GOT3 (cell line): ENCODE measurements at places on chromosomes 1 and 21.

DNA sequence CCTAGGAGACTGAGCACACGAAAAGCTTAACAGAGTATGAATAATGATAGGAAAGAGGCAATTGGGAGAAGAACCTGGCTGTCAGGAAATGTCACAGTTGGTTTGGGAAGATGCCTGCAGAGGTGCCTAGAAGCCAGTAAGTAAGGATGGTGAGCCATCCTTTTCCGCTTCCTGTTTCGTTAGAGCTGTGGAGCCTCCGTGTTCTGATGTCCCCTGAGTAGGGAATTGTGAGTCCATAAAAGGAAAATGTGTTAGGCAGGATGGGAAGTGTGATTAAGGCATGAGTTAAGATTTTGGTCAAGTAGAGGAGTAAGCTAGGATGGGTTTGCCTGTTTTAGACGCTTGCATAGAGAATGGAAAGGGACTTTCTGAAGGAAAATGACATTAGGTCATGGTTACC is 9.0 kb downstream of the CLIC4 start:
- DNase-seq, result no peak

DNA sequence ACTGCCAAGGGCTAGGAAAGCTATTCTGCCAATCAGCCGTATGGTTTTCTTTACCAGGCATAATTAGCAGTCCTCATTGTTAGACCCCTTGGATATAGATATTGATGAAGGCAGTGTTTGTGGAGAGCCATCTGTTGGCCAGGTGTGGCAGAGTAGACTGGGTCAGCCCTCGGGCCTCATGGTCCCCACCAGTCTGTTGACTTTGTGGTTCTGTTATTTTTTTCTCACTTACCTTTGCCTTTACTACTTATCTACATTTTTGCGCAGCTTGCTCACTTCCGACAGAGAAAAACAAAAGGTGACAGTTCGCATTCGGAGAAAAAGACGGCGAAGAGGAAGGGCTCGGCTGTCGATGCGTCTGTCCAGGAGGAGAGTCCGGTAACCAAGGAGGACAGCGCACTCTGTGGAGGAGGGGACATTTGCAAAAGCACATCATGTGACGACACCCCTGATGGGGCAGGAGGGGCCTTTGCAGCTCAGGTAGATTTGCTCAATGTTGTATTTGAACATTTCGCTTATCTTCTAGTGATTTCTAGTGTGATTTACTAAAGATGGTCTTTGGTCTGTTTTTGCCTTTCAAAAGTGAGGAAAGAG is 2.3 kb downstream of the PCNT start:
- no peak for DNase-seq

DNA sequence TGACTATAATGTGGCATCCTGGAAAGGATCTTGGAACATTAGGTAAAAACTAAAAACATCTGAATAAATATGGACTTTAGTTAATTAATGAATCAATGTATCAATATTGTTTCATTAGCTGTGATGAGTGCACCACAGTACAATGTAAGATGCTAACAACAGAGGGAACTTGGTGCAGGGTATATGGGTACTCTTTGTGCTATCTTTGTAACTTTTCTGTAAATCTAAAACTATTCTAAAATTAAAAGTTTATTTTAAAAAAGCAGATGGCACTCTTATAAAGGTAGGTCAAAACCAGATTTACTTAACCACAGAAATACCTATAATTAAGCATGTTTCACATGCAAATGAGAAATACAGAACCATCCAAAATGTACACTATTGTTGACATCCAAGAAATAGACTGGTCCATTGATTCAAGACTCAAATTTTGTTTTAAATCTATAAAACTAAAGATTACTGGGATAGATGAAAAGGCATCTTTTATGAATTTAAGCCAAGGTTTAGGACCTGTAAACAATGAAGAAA is 38.4 kb downstream of the ACBD3 start:
- no peak for DNase-seq

DNA sequence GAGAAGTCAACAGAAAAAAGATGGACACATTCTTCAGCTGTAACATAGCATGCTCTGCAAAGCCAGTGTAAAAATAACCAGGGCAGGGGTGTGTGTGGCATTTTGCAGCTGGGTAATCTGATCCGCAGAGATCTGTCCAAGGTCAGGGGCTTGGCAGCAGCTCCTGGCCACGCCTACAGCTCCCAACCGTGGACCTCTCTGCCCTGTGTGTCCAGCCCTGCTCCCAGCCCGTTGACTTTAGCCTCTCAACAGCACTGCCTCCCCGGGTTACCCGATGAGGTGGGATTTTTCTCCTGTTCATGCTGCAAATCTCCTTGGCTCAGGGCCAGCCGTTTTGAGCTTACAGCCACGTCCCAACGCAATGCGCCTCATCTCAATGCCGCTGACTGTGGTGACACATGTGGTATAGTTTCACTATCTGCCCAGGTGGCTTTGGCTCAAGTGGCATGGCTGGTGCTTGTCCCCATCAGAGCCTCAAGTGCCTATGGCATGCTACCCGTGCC is 68.1 kb downstream of the VWA5B1 start:
- no peak for DNase-seq

- DNase-seq, result no peak
Observed at GRCh38 chr1:214538496-214538895, 12.9 kb downstream of the PTPN14 start.

DNA sequence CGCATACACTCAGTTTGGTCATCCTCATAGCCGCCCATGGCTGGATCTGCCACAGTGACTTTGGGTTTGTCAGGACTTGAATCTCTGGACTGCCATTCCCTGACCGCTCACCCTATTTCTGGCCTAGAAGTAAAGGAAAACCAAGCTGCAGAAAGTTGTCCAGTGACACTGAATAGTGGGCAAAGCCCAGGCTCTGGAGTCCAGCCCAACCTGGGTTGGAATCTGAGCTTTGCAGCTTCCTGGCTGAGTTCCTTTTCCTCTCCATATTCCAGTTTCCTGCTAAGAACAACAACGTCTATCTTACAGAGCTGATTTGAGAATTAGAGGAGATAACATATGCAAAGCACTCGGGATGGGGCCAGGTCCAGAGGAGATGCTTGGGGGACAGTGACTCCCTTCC is 15.6 kb upstream of the EIF4G3 start:
- DNase-seq, result no peak

DNA sequence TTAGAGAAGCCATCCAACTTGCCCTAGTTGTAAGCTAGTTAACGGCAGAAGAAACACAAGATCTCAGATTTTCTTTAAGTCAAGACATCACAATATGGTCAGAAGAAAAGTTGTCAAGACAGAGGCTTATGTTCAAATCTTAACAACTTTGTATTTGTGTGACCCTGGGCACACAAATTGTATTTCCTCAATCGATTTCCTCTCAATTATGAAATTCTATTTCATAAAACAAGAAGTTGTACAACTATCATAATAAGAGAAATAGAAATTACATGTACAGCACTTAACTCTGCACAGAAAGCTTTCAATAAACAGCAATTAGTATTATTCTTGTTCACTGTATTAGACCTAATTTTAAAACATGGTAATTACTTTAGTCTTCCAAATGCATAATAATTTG is 62.9 kb upstream of the SDC3 start:
- no peak for DNase-seq

GRCh38 chr1:183195142-183195574 is 9.1 kb downstream of the LAMC2 start:
- no peak for DNase-seq

- no peak for DNase-seq
Observed at GRCh38 chr1:46192171-46192570, 6.1 kb downstream of the POMGNT1 start.

DNA sequence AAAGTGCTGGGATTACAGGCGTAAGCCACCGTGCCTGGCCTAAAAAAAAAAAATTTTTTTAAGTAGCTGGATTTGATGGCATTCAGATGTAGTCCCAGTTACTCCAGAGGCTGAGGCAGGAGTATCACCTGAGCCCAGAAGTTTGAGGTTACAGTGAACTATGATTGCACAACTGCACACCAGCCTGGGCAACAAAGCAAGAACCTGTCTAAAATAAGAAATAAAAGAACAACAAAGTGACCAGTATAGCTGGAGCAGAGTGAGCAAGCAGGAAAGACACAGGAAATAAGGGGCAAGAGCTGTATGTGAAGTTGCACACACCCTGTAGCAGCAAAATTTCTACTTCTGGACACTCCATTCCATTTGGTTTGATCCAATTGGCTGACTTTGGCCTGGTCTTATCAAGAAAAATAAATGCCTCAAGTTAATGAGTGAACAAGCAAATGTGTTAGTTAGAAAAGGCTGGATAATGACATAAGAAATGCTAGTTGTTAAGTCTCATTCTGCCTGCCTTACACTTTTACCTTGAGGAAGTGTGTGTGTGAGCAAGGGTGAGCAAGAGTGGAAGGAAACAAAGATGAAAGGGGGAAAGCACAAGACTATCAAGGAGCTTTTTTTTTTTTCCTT is 7.9 kb downstream of the ATP5IF1 start:
- DNase-seq, result no peak

GRCh38 chr1:92910081-92910480 is 51.2 kb downstream of the DIPK1A start:
- DNase-seq, result no peak

GRCh38 chr1:109371341-109371739 is 26.4 kb downstream of the SORT1 start:
- no peak for DNase-seq

DNA sequence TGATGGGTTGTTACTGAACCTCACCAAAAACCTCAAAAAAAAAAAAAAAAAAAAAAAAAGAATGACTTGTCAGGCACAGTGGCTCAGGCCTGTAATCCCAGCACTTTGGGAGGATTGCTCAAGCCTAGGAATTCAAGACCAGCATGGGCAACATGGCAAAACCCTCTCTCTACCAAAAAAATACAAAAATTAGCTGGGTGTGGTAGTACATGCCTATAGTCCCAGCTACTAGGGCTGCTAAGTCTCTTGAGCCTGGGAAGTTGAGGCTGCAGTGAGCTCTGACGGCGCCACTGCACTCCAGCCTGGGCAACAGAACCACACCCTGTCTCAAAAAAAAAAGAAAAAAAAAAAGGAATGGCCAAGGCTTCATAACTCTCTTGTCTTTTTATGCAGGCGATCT is 11.1 kb downstream of the CHAF1B start:
- no peak for DNase-seq

DNA sequence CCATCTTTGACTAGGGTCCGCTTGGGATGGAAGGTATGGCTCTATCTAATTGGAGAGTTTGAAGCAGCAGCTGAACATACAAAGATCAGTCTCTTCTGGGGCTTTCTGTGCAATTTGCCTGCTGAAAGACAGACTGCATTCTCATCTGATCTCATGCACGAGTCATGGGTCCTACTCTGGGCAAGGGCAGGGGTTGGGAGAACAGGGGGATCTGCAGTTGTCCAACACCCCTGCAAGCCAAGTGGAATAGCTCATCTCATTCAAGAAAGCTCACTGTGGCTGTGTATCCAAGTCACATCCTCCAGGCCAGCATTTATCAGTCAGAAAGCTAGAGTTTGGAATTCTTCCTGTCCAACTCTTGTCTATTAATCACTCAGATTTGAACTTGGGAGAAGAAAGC is 177.2 kb upstream of the C8B start:
- DNase-seq, result no peak

GRCh38 chr1:167442142-167442848 is 76.0 kb downstream of the CD247 start:
- DNase-seq, result no peak

- no peak for DNase-seq
Observed at GRCh38 chr1:248849637-248850036, 9.2 kb downstream of the ZNF692 start.

GRCh38 chr1:61426885-61427284 is 298.1 kb downstream of the TM2D1 start:
- DNase-seq, result no peak

DNA sequence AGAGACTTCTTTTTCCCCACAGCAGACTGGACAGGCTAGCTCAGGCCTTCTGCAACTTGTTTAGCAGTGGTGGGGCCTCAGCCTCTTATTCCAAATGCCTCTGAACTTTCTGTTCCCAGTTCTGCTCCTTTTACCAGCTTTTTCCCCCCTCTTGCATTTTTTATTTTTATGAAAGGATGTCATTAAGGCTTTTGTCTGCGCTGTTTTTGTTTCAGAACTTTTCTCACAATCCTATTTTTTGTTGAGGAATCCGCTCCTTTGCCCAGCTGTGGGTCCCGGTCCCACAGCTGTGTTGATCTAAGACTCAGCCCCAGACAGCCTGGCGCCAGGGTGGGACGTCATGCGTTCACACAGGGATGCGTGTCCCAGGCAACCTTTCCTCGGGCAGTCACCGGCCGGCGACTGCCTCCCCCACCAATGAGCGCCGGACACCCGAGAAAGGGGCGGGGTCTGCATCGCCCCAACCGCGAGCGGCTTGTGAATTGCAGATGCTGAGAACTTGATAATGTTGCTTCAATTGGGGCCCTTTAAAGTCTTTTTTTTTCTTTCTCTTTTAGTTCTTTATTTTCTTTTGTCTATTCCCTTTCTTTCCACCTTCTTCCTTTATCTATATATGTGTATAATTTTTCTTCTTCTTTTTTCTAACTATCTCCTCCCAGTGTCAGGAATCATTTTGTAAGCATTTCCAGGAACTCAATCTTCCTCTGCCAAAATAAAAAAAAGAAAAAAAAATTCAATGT is 3.0 kb upstream of the ID3 start:
- peak; percentile 69 for DNase-seq

- no peak for DNase-seq
Observed at GRCh38 chr1:40161888-40162397, 756 bp downstream of the RLF start.

GRCh38 chr1:205444931-205445645 is 10.8 kb downstream of the BLACAT1 start:
- no peak for DNase-seq

DNA sequence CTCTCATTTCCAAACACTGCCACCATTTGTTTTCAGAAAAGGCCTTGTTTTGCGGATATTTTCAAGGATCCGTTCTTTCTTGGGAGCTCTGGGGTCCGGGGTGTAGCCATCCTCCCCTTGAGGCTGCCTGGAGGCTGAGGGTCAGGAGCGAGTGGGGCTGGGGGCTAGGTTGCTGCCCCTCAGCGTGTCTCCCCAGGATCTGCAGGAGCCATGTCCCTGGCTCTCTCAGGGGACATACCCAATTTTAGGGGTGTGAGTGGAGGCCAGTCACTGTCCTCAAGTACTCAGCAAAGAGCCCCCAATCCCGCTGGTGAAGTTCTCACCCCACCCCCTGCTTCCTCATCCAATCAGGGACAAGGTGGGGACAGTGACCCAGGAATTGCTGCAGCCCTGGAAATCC is 15.0 kb upstream of the PRDM16 start:
- no peak for DNase-seq

DNA sequence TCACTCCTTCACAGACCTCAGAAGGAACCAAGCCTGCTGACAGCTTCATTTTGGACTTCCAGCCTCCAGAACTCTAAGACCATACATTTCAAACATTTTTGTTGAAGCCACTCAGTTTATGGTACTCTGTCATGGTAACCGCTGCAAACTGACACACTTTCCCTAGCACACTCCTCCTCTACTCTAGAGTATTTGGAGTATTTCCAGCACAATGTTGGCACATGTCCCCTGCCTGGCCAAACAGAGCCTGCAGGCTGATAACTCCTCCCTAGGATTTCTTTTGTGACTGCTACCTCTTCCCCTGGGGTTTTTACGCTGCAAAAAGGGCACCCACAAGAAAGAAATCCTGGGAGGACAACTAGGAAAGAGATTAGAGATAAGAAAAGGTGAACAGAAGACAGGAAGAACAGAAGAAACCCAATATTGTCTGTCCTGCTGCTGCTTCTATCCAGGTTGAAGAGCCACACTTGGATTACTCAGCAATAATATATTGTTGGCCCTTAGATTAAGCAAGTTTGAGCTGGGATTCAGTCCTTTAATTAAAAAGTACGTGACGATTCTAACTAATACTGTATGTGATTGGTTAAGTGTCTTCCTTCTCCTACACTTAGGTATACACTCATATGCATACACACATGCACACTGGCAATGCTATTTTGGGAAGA is 844.1 kb downstream of the LTN1 start:
- DNase-seq, result no peak
